ENCODE measurements at places on chromosomes 11 and 22.

GRCh38 chr22:41178425-41178975 is 26.6 kb upstream of the L3MBTL2 start:
- no peak for DNase-seq

- DNase-seq = no peak
These were observed 56.4 kb downstream of the ARFGAP3 start for GRCh38 chr22:42800451-42801251.

DNA sequence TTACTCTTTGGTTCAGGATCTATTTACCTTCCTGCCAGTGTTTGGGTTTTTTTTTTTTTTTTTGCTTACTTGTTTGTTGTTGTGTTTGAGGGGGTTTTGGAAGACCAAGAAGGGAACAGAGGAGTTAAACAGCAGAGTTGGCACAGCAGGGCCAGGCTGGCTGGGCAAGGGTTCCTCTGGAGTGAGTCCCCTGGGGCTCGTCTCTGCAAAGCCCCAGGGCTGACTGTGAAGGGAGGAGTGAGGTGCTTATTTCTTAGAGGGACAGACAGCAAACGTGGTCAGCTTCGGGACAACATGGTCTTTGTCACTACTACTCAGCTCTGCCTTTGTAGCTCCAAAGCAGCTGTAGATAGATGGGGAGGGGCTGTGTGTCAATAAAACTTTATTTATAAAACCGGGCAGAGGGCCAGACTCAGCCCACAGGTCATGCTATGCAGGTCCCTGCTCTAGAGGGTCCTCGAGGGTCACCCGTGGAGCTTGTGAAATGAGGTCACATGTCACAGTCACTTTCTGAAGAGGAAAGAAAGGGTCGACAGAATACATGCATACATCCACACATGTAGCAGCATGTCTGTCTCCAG is 1404.7 kb downstream of the BRD1 start:
- no peak for DNase-seq

- DNase-seq = peak; percentile 68
These were observed 43.6 kb downstream of the LRRC32 start for GRCh38 chr11:76626921-76627401.

DNA sequence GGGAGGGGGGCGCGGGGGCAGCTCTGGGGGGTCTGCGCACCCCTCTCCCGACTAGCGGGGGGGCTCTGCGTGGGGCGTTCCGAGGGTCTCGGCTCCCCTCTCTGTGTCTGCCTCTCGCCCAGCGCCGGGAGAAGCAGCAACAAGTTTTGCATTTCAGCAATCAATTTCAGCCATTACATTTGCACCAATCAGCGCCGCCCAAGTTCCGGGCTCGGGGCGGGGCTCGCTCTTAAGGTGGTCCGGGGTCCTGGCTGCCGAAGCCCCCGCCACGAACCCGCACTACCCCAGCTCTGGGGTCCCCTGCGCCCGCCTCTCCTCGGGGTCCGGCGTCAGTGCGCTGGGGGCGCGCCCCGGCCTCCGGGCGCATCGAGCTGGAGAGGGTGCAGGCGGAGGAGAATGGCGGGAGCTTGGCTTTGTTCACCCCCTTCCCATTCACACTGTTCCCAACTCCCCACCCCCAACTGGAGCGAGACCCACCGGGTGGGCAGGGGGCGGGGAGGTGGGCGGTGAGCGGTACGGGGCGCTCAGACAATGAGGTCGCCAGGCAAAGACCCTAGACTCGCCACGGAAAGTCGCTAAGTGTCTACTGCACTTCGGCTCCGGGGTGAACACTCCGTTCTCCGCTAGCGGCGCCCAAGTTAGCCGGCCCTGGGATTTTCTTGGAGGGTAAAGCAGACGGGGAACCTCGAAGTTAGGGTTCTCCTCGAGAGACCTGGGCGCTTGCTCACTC is at the start of gene MN1:
Gene MN1 (minus strand): TSS at position 141 of the 730 bp plus-strand sequence. CDS start 1,213 bp downstream, outside the sequence.
- peak; percentile 48 for DNase-seq

DNA sequence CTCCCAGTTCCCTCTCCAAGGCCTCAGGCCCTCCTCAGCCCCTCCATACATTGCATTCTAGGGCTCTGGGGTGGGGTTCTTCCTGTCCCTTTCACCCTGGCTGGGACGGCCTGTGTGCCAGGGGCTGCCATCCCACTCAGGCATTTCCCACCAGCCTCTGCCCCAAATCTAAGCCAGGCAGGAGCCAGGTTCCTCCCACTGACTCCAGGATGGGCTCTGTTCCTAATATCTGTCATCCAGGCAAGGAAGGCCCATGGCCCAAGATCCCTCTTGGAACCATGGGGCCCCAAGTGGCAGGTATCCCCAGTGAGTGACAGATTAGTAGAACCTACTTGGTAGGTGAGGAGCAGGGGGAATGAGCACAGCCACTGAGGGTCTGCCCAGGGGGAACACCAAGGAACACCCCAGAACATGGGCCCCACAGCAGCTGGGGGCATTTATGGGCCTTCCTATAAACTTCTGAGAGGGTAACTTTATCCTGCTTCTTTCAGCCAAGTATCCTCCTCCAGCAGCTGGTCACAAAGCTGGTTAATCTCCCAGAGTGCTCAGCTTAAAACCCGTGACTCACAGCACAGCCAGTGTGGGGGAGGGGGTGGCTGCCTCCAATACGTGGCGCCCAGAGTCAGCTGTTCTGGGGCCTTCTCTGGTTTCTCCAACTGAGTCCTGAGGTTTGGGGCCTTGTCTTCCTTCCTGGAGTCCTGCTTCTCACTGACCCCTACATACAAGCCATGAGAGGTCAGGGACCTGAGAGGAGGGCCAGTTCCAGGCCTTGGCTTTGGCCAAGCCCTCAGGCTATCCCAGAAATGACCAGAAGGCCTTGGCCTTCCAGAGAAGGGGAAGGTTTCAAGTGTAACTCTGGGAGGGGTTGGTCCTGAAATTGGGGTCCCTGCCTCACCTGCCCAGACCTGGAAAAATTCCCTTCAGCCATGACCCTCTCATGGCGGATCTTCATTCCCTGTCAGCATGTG is 19.9 kb upstream of the MYOD1 start:
- no peak for DNase-seq

DNA sequence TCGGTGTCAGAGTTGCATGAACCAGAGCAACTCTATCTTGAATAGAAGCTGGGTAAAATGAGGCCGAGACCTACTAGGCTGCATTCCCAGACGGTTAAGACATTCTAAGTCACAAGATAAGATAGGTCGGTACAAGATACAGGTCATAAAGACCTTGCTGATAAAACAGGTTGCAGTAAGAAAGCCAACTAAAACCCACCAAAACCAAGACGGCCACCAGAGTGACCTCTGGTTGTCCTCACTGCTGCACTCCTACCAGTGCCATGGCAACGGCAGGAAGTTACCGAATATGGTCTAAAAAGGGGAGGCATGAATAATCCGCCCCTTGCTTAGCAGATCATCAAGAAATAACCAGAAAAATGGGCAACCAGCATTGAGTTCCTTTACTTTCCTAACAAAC is 2.4 kb upstream of the KAT5 start:
- peak; percentile 15 for DNase-seq

DNA sequence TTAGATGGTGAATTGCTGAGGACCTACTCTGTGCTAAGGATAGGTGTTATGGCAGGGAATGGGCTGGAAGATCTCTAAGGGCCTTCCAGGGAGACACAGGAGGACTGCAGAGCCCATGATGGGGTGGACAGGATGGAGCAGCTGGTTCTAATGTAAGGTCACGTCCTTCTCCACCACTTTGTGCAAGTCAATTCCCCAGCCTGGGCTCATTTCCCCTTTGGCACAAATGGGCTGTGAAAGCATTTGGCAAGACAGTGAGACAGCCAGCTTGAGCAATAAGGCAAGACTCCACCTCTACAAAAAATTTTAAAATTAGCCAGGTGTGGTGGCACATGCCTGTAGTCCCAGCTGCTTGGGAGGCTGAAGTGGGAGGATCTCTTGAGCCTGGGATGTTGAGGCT is 81.4 kb upstream of the THY1 start:
- DNase-seq = peak; percentile 59

DNA sequence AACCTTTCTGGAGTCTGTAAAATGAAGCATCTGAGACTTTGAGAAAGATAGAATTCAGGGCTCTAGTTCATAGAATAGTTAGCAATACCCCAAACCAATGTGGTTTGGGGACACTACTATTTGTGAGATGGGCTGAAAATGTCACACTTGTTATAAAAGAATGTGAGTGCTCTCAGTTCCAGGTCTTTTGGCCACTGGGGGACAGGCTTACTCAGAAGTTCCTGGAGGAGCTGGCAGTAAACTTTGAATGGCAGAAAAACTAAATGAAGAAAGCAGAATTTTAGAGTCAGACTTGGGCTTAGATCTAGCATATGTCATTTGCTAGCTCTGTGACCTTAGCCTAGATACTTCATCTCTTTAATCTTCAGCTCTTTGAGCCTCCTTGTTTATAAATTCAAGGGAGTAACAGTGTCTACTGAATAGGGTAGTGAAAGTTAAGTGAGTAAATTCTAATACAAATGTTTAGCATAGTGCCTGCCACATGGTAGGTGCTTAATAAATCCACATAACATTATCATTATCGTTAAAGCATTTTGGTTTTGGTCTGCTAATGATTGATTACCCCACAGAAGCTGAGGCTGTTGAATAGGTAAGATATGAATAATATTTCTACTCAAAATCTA is 3.7 kb downstream of the LYVE1 start:
- DNase-seq = peak; percentile 21

All from suppressor macrophage treated with lipopolysaccharide for 4 hours (primary cell).